ENCODE measurements at places on chromosomes 6 and 20. TPM values are rescaled to one million over a fixed set of nuclear protein-coding genes. Genes with fewer than 3 reads are reported as not detected.

GRCh38 chr20:14386726-14387125, 49.3 kb upstream of the FLRT3 start:
- no peak for DNase-seq

GRCh38 chr6:108170332-108171290, 4.8 kb downstream of the NR2E1 start:
- DNase-seq = no peak

DNA sequence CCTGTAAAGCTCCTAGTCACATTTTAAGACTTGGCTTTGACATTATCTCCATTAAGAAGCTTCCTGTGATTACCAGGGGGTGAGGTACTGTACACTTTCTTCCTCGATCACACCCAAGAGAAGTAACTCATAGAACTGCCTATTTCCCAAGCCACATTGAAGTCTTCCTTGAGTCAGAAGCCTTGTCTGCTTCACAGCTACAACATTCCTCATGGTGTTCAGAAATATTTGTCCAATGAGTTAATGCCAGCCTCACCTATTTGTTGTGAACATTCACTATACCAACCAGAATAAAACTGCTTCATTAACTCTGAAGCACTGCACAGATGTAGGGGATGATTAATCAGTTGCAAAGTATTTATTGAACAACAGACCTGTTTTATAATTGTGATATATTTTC, 622.3 kb downstream of the PTPRT start:
- no peak for DNase-seq

- DNase-seq = no peak
These were observed 11.4 kb downstream of the SENP6 start for GRCh38 chr6:75613056-75613501.

DNA sequence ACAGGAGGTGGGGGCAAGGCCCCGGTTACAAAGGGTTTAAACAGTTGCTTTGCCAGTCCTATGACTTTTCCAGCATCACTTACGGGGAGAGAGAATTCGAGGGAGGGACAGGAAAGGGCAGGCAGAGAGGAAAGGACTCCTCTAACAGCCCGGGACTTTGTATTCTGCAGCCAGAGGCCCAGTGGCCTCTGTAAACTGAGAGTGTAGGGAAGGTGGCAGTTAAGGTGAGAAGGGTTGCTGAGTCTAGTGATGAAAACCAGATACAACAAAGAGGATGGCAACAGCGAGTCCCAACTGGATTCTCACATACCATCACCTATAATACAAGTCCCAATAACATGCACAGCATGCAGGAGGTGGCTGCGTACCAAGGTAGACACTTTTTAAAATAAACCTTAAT, 13.5 kb downstream of the PLAGL2 start:
- no peak for DNase-seq

DNA sequence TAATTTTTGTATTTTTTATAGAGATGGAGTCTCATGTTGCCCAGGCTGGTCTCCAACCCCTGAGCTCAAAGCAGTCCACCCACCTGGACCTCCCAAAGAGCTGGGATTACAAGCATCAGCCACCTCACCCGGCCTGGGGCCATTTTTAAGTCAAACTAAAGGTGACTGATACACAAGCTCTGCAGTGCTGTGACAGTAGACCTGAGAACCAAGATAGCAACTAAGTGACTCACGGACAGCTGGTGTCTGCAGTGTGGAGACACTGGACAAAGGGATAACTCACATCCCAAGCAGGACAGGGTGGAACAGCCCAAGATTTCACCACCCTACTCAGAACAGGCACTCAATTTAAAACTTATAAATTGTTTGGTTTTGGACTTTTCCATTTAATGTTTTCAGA, 402.5 kb downstream of the CD83 start:
- DNase-seq = no peak

The SLC16A10 gene
- polyA plus RNA-seq = 0.49 TPM

GRCh38 chr20:15836634-15837033, 736.6 kb downstream of the KIF16B start:
- DNase-seq = no peak

DNA sequence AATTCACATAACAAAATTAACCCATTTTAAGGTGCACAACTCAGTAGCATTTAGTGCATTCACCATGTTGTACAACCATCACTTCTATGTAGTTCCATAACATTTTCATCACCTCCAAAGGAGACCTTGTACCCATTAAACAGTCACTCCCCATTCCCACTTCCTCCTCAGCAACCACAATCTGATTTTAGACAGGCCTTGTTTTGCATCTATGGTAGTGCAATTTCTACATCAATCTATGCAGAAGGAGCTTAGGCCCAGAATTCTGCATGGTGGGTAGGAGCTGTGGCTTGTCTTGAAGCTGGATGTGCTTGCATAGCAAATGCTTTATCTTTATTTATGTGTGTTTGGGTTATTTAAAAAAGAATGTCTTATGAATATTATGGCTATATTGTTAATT, 13.5 kb upstream of the HLA-DQA1 start:
- no peak for DNase-seq

DNA sequence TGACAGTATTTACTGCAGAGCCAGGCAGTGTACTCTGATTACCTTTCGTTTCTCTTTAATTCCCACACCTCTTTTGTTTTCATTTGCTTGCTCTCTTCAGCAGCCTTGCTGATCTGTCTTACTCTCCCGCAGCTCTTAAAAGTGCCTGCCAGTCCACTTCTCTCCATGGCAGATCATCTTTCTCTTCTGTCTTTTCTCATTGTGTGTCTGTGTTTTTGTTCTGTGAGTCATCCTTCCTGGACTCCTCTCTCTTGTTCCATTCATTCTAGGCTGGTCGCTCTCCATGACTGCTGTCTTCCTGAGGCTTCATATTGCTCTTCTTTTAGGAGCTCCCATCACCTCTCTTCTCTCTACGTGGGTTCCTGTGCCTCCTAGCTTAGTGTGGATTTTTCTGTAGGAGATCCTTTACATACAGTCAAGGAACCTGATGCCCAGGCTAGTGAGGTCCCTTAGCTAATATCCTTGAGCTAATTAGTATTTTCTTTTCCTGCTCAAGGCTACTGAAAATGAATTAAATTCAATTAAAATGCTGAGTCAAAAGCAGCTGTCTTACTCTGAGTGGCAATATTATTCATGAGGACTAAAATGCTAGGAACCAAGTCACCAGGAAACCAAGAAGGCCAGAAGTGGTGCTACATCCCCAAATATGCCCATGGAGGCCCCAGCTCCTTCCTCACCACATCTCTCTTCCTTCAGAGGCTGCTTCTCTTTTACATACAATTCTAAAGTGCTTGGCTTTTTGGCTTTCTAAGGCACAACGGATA, 86.1 kb downstream of the SLX4IP start:
- DNase-seq = no peak

- no peak for DNase-seq
These were observed 2.0 kb downstream of the SOX4 start for GRCh38 chr6:21595285-21596144.
